ENCODE measurements at places on chromosomes 16 and 17.
A peak's percentile ranks its signal among the peaks of the same experiment; 100 is the strongest.

- DNase-seq = no peak
Observed at GRCh38 chr17:73976147-73976546, 227.3 kb upstream of the RPL38 start.

- no peak for DNase-seq
Observed at GRCh38 chr17:79269620-79270019, 195.0 kb downstream of the ENGASE start.

DNA sequence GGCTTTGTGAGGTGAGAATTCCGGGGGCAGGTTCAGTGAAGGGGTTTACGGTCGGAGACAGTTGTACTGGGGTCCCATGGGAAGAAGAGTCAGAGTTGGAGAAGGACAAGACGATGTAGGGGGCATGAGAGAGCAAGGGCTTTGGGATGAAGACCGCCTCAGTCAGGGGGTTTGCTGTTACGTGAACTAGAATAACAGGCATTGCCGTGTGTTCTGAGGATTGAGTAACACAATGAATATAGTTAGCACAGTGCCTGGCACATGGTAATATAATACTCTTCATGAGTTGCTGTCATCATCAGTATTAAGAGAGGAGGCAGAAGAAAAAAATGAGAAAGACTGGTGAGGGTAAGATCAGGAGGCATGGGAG, 577 bp downstream of the ZNF646 start:
- DNase-seq = no peak

DNA sequence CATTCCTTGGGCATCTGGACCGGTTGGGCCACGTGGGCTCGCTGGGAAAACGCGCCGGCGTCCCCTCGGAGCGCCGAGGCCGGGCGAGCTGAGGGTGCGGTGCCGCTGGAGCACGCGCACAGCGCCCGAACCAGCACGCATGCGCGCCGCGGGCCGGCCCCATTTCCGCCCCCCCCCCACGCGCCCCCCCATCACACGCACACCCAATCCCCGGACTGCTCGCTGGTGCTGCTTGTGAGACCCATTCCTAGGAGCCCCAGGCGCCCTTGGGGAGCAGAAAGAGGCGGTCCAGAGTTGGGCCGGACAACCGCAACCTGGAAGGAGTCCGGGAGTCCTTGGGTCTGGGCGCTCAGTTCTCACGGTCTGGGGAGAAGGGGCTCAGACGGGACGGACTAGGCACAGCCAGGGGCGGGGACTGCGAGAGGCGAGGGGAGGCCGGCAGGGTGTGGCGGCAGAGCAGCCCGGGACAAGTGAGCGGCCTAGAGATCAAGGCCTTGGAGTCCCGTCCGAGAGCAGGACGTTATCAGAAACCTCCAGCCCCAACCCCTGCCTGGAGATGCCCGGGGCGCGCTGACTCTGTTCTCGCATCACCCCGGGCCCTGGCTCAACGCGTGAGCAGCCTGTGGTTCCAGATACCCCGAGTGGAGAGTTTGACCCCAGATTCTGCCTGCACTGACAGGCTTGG, 6.0 kb upstream of the CBX8 start:
- DNase-seq = no peak

- no peak for DNase-seq
Observed at GRCh38 chr17:71260366-71260940, 860.4 kb upstream of the SOX9 start.

DNA sequence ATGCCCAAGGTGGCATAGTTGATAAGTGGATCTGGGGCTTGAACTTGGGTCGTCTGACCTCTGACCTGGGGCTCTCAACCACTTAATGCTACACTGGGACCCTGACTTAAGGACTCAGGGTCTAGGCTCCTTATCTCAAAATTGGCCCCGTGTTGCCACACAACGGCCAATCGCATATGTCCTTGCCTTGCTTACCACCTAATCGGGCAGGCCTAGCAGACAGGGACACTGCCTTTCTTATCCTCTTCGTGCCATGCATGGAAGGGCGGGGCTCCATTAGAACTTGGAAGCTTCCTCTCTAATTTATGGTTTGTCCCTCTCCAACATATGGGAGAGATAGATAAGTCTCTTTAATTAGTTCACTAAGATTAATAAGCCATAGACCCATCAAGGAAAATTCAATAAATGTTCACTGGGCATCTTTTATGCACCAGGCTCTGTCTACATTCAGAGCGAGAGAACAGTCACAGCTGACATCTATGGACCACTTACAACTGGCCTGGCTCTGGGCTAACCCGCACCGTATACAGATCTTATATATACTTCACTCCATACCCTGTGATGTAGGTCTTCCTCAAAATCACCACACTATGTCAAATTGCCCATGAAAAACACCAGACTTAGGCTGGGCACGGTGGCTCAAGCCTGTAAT, 35.1 kb downstream of the CDH1 start:
- DNase-seq = no peak

GRCh38 chr16:67305216-67306071, 21.1 kb downstream of the KCTD19 start:
- DNase-seq = no peak

DNA sequence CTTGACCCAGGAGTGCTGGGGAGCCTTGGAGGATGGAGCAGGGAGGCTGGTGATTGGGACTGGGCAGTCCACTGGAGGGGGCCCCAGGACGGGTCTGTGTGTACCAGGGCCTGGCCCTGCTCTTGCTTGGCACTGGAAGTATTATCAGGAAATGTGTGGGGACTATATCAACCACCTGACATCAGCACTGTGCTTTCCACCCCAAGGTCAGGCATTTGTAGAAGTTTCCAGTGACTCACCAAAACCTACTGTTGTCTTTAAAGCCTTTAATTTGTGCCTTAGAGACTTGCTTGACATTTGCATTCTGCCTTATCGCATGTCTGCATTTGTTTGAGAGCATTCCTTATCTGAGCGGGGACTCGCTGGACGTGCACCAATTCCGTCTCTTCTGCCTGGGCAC, 323.1 kb downstream of the FOXL1 start:
- no peak for DNase-seq

DNA sequence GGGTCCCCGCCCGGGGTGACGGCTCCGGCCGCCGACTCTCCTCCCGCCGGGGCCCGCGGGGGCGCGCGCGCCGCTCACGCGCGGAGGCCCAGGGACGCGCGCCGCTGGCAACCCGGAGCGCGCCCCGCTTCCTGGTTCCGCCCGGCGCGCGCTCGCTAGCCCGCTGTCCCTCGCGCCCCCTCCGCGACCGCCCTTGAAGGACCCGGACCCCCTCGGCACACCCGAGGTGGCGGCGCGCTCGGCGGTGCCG, at the start of gene STAT5B:
Gene STAT5B (minus strand): TSS at position 33 of the 250 bp plus-strand sequence. CDS start 44,264 bp downstream, outside the sequence.
- no peak for DNase-seq

DNA sequence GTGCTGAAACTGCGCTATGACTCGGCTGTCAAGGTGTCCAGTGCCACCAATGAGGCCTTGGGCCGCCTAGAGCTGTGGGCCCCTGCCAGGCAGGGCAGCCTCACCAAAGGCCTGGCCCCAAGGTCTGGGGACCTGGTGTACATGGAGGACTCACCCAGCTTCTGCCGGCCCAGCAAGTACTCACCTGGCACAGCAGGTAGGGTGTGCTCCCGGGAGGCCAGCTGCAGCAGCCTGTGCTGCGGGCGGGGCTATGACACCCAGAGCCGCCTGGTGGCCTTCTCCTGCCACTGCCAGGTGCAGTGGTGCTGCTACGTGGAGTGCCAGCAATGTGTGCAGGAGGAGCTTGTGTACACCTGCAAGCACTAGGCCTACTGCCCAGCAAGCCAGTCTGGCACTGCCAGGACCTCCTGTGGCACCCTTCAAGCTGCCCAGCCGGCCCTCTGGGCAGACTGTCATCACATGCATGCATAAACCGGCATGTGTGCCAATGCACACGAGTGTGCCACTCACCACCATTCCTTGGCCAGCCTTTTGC, 25.0 kb downstream of the WNT9B start:
- no peak for DNase-seq

- DNase-seq = peak; percentile 72
Observed at GRCh38 chr17:64358261-64358788, 32.3 kb downstream of the PECAM1 start.

DNA sequence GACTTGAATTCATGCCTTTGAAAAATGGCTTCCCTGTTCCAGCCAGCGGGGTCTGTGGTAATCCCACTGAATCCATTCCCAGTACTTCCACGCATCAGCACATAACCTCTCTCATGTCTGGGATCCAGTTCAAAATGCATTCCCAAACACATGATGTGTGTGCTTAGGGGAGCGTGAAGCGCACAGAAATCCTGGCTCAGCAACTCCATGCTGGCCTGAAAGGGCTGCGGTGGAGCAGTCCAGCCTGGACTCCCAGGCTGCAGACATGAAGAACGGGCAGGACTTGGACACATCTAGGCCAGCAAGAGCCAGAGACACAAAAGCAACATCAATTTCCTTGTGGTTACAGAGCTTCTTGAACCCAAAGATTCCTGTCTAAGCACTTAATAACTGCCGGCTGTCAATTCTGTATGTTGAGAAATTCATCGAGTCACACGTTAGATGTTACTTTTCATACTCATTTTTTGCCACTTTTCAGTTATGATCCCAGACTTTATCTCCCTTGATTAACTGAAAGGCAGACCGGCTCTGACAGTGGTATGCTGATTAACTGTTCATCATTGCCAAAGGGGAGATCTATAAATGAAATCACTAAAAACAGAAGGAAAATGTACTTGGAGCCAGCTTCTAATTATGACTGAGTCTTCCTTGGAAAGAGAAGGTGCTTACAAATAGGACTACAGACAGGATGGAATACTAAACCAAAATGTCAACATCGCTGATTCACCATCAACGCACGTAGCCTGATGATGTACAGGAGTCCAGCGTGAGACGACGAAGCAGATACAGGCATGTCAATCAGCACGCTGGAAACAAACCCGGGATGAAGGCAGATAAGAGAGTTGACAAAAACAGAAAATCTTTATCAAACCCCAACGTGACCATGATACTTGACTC, 23.0 kb downstream of the NSMCE1 start:
- DNase-seq = no peak

- DNase-seq = no peak
Observed at GRCh38 chr17:60163108-60163784, 13.5 kb downstream of the CA4 start.

GRCh38 chr16:56815721-56816120, 49.3 kb upstream of the SLC12A3 start:
- no peak for DNase-seq

GRCh38 chr16:79167893-79168292, 432.6 kb downstream of the MAF start:
- no peak for DNase-seq

- no peak for DNase-seq
Observed at GRCh38 chr17:39735882-39736281, 1.9 kb upstream of the GRB7 start.

GRCh38 chr16:21197112-21197511, 14.3 kb downstream of the ZP2 start:
- DNase-seq = no peak

- peak; percentile 88 for DNase-seq
Observed at GRCh38 chr16:2468233-2468724, 2.8 kb upstream of the NTN3 start.

DNA sequence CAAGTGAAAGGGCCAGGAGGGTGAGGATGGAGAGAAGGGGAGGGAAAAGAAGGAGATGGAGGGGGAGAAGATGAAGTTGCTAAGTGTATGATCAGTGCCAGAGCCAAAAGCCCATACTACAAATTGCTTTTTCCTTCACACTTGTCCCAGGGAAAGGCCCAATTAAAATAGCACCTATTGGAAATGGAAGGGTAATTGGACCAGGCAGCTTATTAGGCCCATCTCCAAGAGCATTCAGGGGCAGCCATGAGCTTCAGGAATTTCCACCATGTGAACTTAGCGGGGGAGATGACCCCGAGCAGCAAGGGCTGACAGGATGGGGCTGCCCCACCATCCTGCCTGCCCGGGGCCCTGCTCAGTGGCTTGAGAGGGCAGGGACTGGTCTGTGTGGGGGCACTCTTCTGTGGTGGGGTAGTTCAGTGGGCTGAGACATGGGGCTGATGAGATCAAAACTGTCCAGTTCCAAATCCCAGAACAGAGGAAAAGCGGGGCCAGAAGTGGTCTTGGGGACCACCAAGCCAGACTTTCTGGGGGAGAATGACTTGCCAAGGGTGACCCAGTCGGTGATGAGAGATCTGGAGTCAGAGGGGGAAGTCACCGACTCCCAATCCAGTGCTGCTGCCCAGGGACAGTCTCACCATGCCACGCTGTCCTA, 27.5 kb downstream of the GOSR2 start:
- DNase-seq = no peak

GRCh38 chr17:17493986-17494466, 2.2 kb downstream of the RASD1 start:
- DNase-seq = no peak

DNA sequence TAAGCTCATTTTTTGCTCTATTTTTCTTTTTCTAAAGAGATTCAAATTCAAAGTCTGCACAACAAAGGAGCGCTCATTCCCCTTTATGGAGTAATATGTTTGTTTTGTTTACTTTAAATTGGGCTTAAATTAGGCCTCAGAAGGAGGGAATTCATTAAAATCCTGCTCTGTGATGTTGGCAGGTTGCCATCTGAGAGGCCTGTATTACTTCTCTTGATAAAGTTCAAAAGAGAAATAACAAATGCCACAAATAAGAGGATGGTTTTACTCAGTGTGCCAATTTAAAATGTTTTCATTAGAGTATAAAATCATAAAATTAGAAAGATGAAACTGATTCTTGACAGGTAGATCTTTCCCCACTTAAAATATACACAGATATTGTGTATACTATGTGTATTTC, 54.5 kb upstream of the HLF start:
- DNase-seq = peak; percentile 12

DNA sequence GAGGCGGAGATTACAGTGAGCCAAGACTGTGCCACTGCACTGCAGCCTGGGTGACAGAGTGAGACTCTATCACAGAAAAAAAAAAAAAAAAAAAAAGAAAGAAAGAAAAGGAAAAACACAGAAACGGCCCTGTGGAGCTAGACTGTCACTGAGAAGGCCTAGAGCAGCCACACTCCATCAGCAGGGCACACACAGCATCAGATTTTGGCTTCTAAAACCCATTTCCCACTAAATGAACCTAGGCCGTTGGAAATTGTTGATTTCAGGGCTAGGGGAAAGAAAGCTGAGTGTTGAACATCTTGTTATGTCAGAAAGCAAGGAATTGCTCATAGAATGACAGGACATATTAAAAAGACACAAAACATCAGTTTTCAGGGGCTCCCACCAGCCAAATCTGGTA, 48.9 kb downstream of the ZCCHC14 start:
- DNase-seq = no peak

All from NCI-H1694 (cell line).